ENCODE measurements at places on chromosomes 6 and 20.

GRCh38 chr6:131182991-131183425 lies 47.7 kb downstream of the AKAP7 start:
- no peak for DNase-seq

DNA sequence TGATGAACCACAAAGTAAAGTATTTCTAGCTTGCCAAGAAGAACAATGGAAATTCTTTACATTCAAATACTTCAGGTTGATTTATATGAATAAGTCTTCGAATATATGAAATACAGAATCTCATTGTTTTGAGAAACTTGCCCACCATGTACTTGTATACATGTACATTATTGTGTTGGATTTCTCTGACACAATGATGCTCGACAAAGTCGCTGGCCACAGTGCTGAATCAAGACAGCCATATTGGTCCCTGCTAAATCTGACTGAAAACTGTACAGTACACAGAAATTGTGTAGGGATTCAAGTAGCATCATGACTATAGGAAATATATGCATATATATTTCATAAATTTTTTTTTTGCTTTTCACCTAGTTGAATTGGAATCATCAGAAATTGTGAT lies 13.1 kb upstream of the LIN28B start:
- DNase-seq, result no peak

DNA sequence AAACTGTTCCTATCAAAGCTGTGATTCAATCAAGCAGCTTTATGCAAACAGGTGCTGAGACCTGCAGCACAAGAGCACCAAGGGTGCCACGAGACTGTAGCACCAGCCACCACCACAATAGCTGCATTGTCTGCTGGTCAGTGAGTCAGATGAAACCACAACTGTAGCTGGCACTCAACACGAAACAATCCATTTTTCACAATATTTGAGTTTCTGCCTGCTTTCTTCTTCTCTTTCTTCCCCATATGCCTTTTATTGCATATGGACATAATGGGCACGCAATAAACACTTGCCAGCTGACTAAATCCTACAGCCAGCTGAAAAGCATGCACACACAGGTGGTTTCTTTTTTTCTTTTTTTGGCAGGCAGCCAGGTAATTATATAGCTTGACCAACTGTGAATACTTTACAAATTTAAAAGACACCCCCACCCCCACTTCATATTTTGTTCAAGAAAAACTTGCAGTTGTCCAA lies 16.6 kb downstream of the SLC2A12 start:
- DNase-seq, result peak; percentile 98

DNA sequence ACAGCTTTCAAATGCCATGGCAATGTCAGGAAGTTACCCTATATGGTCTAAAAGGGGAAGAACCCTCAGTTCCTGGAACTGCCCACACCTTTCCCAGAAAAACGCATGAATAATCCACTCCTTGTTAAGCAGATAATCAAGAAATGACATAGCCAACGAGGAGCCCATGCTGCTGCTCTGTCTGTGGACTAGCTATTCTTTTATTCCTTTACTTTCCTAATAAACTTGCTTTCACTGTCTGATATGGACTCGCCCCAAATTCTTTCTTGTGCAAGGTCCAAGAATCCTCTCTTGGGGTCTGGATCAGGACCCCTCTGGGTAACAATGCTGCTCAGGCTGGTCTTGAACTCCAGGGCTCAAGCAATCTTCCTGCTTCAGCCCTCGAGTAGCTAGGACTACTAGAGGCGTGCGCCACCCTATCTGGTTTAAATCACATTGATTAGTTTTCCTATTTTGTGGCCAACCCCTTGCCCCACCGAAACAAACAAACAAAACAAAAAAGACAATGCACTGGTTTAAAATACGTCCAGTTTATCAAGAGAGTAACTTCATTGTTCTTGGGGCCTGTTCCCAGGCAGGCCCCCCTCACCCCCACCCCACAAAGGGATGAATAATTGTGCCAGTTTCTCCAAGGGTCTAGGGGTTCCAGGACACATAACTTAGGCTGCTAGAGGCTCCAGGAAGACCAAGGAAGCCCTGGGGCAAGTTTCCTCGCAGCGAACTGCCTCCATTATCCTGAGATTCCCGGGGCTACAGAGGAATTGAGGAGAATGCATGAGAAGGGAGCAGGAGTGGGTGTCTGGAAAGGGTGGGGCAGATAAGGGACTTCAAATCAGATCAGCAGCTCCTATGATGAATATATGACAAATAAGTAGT lies 10.1 kb upstream of the AKAP12 start:
- no peak for DNase-seq

- peak; percentile 60 for DNase-seq
Observed at GRCh38 chr6:45535933-45536332, 158.2 kb upstream of the SUPT3H start.

DNA sequence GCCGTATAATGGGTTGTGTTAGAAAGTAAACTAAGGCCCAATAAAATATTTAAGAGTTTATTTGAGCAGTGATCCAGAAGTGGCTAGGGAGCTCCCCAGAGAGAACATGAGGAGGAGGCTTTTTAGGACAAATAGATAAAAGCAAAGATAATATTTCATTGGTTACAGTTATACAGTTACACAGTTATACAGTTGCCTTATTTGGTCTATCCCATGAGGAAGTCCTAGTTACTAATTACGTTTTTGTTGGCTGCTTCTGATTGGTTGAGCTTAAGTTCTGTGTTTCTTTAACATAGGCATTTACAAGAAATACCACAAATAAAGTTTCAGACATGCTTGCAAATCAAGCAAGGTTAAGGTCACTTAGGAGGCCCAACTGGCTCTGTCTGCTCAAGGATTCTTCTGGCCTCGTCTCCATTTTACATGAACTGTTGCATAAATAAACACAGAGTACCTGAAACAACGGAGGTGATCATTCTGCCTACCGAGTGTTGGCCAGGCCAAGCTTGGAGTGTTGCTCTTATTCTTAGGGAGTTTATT lies 7.0 kb downstream of the UBD start:
- DNase-seq, result no peak

GRCh38 chr6:42427871-42428270 lies 23.9 kb downstream of the TRERF1 start:
- DNase-seq, result no peak

GRCh38 chr6:5968817-5969734 lies 37.6 kb downstream of the NRN1 start:
- DNase-seq, result no peak

- no peak for DNase-seq
Observed at GRCh38 chr20:9966966-9967365, 67.8 kb upstream of the ANKEF1 start.

GRCh38 chr20:22684763-22685443 lies 100.5 kb upstream of the FOXA2 start:
- DNase-seq, result no peak

DNA sequence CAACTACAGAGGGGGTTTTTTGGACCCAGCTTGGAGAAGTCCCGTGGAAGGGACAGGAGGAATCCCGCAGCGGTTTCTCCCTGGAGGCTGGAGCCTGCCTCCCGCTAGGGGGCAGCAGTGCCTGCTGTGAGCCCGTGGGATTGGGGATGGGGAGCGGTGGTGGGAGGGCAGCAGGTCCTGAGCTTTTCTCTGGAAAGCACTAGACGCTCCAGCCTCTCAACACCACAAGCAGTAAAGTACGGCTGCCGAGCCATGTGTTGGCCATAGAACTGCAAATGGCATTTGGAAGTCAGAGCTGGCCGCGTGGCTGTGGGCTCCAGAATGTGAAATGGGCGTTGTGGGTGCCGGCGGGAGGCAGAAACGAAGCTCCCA lies 47.8 kb downstream of the GMPR start:
- no peak for DNase-seq
